ENCODE measurements at places on chromosomes 1 and 21. TPM values are rescaled to one million over a fixed set of nuclear protein-coding genes. Genes with fewer than 3 reads are reported as not detected.

The SERPINC1 gene
- 0.17 TPM for total RNA-seq

The ITLN2 gene
- not detected for total RNA-seq

The HPDL gene
- total RNA-seq: 0.73 TPM

The NUAK2 gene
- 2.8 TPM for total RNA-seq

The ILDR2 gene
- under 0.01 TPM for total RNA-seq

Data from smooth muscle cell of trachea (primary cell).